ENCODE measurements at places on chromosomes 5 and 9.

GRCh38 chr9:33043671-33044070 is 18.6 kb downstream of the DNAJA1 start:
- DNase-seq, result no peak

DNA sequence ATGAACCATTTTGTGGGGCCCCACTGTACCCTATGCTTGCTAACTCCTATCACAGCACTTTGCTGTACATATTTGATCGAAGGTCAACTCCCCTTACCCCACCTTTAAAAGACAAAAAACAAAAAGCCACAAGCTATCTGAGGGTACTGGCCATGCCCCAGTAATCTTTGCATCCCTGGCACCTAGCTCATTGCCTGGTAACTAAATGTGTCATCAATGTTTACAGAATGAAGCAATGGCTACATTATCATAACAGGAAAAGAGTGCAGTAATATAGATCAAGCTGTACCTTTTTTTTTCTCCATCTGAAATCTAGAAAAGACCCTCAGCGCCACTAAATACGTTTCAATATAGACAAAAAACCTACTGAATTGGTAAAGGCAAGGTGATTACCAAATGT is 188.0 kb downstream of the ELAVL2 start:
- DNase-seq, result no peak

- no peak for DNase-seq
These were observed 11.4 kb upstream of the ANKRD33B start for GRCh38 chr5:10552183-10553143.

DNA sequence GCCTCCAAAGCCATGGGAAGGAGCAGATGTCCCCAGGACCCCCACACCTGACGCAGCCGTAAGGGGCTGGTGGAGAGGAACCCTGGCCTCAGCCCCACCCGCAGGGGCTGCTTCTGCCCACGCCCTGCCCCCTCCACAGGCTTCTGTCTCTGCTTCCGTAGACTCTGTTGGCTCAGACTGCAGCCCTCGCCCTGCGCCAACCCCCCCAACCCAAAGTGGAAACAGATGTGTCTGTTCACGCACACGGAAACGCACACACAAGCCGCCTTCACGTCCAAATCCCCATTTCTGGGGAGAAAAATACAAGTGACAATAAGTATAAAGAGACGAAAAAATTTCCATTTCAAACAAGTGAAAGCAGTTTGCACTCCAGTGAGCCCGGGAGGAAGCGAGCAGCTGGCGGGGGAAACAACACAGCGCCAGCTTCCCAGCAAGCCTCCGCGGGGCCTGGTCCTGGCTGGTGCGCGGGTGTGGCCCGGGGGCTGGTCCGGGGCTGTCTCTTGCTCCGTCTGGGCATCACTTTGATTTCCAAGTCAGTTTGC is 32.6 kb upstream of the RXRA start:
- no peak for DNase-seq

GRCh38 chr5:17058438-17058837 is 122.3 kb upstream of the MYO10 start:
- no peak for DNase-seq

DNA sequence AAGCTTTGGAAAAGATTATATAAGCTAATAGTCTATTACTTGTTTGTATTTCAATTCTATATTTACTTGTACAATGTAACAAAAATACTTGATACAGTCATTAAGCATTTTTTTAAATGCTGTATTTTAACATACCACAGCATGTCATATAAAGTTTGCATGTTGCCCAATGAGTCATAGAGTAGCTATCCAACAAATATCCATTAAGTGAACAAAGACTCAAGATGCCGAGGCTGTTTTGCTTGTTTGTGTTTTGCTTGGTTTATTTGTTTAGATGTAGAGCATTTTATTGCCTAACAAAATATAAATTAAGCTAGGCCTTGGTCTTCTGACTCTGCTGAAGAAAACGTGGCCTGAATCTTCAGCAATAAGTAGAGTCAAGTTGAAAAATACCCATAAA is 1584.3 kb upstream of the NUDT12 start:
- DNase-seq, result no peak

DNA sequence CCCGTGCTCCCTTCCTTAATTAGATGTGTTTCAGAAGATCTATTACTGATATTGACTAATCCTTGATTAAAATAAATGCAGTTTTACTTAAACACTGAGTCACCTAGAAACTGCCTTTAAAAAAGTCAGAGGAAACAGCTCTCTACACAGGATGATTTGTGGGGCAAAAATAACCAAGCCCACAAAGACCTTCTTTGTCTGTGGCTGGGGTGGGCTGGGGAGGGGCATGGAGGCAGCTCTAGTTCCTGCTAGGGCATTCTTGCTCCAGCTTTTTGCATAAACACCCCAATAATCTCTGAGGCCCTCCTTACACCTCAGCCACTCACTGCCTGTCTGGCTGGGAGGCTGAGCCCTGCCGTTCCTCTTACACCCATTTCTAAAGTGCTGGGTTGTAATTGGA is 227.6 kb upstream of the DAP start:
- DNase-seq, result no peak

GRCh38 chr5:22542340-22542739 is 310.8 kb downstream of the CDH12 start:
- DNase-seq, result no peak

- no peak for DNase-seq
These were observed 14.2 kb downstream of the CACNA1B start for GRCh38 chr9:137891588-137892423.

- DNase-seq, result no peak
These were observed 280.9 kb downstream of the NSG2 start for GRCh38 chr5:174326372-174326771.

- no peak for DNase-seq
These were observed 63.3 kb downstream of the ARHGEF37 start for GRCh38 chr5:149644629-149645028.

- DNase-seq, result no peak
These were observed 649 bp upstream of the GLE1 start for GRCh38 chr9:128503870-128504269.

DNA sequence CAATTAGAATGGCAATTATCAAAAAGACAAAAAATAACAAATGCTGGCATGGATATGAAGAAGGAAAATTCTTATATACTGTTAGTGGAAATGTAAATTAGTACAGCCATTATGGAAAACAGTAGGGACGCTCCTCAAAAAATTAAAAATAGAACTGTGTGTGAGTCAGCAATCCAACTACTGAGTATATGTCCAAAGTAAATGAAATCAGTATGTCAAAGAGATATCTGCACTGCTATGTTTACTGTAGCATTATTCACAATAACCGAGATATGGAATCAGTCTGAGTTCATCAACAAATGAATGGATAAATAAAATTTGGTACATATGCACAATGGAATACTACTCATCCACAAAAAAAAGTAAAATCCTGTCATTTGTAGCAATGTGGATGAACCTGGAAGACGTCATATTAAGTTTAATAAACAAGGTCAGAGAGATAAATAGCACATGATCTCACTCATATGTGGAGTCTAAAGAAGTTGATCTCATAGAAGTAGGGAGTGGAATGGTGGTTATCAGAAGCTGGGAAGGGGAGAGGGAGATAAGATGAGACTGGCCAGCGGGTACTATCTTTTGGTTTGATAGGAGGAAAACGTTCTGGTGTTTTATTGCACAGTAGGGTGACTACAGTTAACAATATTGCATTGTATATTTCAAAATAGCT is 16.6 kb upstream of the SHC3 start:
- DNase-seq, result no peak

DNA sequence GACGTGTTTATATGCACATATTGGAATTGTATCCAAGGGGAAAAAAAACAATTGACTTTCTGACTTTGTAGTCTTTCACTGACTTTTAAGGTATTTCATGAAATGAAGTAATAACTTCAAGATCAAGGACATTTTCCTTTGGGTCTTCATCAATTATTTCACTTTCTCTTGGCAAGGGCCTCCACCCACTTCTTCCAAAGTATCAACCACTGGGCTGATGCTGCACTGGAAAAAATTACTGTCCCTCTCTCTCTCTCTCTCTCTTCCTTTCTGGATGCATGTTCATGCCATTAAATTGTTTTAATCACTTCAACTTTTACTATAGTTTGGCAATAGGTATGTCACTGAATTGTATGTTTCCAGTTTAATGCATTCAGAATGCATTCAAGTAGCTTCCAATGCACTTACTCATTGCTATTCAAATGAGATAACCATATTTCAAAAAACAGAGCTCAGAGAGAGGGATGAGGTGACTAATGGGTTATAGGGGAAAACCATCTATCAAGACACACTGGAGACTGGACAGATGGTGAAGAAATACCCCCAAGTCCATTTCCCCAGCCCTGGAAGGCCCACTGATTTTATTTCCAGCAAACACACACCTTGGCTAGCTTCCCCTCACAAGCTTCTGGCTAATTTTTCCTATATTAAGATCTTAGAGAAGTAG is 585.3 kb downstream of the EBF1 start:
- DNase-seq, result no peak

GRCh38 chr9:113381909-113382411 is 5.2 kb upstream of the HDHD3 start:
- no peak for DNase-seq

DNA sequence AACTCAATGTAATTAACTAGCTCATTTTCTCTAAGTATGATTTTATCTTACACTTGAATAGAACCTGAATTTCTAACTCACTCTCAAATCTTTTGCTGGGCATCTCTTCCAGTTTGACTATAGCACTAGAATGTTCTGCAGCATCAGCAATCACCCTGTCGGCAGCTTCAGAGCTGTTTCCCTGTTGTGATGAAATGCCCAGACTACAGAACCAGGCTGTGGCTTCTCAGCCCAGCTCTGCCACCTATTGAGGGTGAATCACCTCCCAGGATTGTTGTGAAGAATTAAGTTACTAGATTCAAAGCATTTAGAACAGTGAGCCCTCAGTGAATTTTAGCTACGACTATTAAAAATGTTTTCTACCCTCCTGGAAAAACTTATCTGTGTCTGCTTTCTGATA is 90.4 kb upstream of the ANKRD55 start:
- DNase-seq, result no peak

DNA sequence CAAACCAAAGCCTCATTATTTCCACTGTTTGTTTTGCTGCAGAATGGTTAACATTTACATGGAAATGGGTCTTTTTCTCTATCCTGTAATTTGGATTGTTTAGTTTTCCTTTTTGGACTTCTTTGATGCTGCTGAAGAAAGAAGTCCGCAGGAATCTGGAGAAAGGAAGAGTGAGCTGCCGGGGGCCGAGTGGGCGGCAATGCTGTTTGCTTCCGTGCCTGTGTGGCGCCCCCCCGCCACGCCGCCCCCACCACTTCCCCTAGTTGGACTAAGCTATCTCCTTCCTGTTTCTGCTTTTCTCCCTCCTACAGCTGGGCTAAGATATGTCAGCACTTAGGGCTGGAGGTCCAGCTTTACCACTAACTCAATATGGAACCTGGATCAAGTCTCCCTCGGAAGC is 39.7 kb downstream of the ACTL7B start:
- DNase-seq, result no peak

DNA sequence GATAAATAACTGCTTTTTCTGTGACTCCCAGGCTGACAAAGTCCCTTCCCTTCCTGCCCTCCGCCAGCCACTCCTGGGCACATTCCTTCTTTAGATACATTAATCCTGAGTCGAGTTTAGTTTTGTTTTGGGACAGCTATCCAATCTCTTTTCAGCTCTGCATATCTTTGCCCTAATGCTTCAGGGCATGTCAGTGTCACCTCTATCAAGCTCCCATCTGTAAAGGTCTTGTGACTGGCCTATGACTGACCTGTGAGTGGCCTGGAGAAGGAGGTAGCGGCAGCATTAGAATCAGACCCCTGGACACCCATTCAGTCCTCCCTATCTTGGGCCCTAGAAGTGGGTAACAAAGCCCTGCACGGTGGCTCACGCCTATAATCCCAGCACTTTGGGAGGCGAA is 34.0 kb upstream of the KLF4 start:
- DNase-seq, result no peak

DNA sequence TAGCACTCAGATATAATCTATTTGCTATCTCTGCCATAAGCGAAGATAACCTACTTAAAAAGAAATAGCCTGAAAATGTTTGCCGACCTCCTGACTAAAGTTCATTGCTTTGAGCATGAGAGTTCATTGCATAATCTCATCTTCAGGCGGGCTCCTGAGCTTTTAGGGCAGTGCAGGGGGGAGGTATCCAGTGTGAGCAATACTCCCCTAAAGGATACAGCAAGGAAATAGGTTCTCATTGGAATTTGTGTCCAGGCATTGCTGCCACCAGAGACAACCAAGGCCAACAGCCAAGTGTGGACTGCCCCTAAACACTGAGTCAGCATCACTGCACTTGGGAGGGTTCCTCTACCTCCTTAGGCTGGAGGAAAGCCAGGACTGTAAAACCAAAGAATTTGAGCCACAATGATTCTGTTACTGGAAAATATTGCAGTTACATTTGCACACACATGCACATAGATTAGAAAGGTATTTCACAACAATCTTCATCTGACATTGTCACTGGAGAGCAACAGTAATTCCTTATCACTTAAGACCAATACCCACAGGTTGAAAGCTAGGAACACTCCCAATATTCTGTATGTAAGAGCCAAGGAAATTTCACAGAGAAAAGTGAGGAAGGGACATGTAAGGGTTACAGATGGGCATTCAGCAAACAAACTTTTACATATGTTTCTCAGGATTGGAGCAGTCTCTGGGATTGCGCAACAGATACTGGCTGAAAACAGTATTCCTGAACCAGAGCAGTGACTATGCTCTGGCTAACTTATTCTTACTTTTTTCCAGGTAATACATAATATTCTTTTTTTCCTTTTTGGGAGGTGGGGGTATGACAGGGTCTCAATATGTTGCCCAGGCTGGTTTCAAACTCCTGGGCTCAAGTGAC is 98.6 kb upstream of the TLE1 start:
- DNase-seq, result no peak

DNA sequence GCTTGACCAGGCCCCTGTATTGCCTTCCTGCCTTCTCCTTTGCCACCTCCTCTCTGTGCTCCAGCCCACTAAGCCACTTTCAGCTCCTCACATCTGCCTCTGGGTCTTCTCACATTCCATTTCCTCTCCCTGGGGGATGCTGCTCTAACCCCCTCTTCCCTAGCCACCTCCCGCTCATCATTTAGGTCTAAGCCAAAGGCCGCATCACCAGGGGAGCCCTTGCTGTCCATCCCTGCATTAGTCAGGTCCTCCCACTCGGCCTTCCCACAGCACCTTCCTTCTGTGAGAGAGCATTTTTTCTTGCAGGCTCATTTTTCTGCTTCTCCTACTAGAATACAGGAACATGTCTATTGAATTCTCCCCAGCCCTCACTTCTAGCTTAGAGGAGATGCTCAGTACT is 72.6 kb upstream of the GALNT10 start:
- DNase-seq, result no peak

DNA sequence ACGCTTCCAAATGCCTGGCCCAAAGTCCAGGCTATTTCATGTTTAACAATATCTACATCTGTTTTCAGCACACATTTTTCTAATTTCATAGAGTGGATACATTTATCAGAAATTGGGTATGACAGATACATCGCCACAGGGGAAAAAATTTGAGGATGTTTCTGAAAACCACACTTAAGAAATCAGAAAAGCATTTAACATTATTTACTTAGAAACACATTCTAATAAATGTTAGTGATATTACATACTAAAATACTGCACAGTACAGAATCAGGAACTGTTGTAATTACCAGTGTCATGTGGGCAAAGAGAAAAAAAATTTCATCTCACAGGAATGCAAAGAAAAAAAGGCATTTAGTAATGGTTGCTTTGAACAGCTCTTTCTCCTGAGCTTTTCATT is 310.5 kb upstream of the KIF2A start:
- no peak for DNase-seq

- DNase-seq, result no peak
These were observed 2.1 kb downstream of the SAXO1 start for GRCh38 chr9:19030899-19031298.

- no peak for DNase-seq
These were observed 6.8 kb downstream of the RASEF start for GRCh38 chr9:83056174-83056573.

GRCh38 chr9:35829764-35830096 is 702 bp downstream of the TMEM8B start:
- no peak for DNase-seq
